ENCODE measurements at places on chromosomes 13 and 19. TPM values are rescaled to one million over a fixed set of nuclear protein-coding genes. Genes with fewer than 3 reads are reported as not detected.

PDX1 gene
- total RNA-seq: not detected

ZC3H4 gene
- 20.4 TPM for total RNA-seq

OR4F17 gene
- total RNA-seq: not detected

CEACAM16 gene
- total RNA-seq: not detected

EMC10 gene
- 22.8 TPM for total RNA-seq

ZNF284 gene
- total RNA-seq: 3.5 TPM

HSPB6 gene
- 713 TPM for total RNA-seq

TNFAIP8L1 gene
- total RNA-seq: 2.3 TPM

RFXAP gene
- total RNA-seq: 3.8 TPM

FRY gene
- 4.3 TPM for total RNA-seq

CYP2A6 gene
- not detected for total RNA-seq

DCAF15 gene
- 12.7 TPM for total RNA-seq

PRODH2 gene
- total RNA-seq: not detected

ZNF728 gene
- not detected for total RNA-seq

IRGQ gene
- 32.3 TPM for total RNA-seq

LAIR1 gene
- total RNA-seq: not detected

ZNF845 gene
- 5.6 TPM for total RNA-seq

ZSCAN4 gene
- not detected for total RNA-seq

CYP4F2 gene
- total RNA-seq: not detected

C19orf44 gene
- 7.5 TPM for total RNA-seq

LYPD3 gene
- total RNA-seq: 0.36 TPM

PRTN3 gene
- not detected for total RNA-seq

ZNF729 gene
- not detected for total RNA-seq

FOXA3 gene
- not detected for total RNA-seq

ZNF135 gene
- total RNA-seq: 4.3 TPM

ZNF221 gene
- total RNA-seq: 8.7 TPM

NTF4 gene
- total RNA-seq: not detected

COMP gene
- 0.63 TPM for total RNA-seq

C19orf73 gene
- 0.54 TPM for total RNA-seq

PTH2 gene
- not detected for total RNA-seq

CEACAM4 gene
- not detected for total RNA-seq

RGS9BP gene
- total RNA-seq: 1.5 TPM

SERTAD3 gene
- total RNA-seq: 6.2 TPM

ERICH4 gene
- not detected for total RNA-seq

POSTN gene
- 546 TPM for total RNA-seq

TSHZ3 gene
- 5.7 TPM for total RNA-seq

FFAR3 gene
- total RNA-seq: not detected

KCTD4 gene
- not detected for total RNA-seq

RFXANK gene
- 38.0 TPM for total RNA-seq

EHD2 gene
- total RNA-seq: 110 TPM

RASGRP4 gene
- total RNA-seq: not detected

VPS36 gene
- 62.5 TPM for total RNA-seq

KLK3 gene
- total RNA-seq: not detected

IGFL2 gene
- 0.09 TPM for total RNA-seq

PRR12 gene
- total RNA-seq: 3.2 TPM

URAD gene
- not detected for total RNA-seq

ZIM2 gene
- not detected for total RNA-seq

FUT2 gene
- total RNA-seq: not detected

GPC6 gene
- 92.6 TPM for total RNA-seq

GGACT gene
- 9.1 TPM for total RNA-seq

GPR32 gene
- total RNA-seq: not detected

MCOLN1 gene
- 17.3 TPM for total RNA-seq

ZNF101 gene
- total RNA-seq: 6.8 TPM

ENOX1 gene
- 16.4 TPM for total RNA-seq
